ENCODE measurements at places on chromosomes 5 and 9.

DNA sequence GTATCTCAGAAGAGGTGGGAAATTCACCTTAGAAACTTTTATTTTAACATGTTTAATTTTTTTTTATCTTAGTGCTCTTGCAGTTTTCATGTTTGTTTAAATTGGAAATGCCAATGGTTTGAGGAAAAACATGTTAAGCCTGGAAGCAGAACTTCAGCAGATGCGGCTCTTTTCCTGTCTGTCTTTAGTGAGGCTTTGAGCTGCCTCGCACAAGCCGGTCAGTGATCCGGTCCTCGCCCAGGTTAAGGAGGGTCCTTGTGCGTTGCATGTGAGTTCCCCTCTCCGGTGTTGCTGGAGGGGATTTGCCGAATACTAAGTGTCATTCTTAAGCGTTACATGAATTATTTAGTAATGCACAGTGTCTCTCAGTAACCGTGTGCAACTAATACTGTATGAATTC, 9.4 kb upstream of the PLEKHG4B start:
- no peak for DNase-seq

DNA sequence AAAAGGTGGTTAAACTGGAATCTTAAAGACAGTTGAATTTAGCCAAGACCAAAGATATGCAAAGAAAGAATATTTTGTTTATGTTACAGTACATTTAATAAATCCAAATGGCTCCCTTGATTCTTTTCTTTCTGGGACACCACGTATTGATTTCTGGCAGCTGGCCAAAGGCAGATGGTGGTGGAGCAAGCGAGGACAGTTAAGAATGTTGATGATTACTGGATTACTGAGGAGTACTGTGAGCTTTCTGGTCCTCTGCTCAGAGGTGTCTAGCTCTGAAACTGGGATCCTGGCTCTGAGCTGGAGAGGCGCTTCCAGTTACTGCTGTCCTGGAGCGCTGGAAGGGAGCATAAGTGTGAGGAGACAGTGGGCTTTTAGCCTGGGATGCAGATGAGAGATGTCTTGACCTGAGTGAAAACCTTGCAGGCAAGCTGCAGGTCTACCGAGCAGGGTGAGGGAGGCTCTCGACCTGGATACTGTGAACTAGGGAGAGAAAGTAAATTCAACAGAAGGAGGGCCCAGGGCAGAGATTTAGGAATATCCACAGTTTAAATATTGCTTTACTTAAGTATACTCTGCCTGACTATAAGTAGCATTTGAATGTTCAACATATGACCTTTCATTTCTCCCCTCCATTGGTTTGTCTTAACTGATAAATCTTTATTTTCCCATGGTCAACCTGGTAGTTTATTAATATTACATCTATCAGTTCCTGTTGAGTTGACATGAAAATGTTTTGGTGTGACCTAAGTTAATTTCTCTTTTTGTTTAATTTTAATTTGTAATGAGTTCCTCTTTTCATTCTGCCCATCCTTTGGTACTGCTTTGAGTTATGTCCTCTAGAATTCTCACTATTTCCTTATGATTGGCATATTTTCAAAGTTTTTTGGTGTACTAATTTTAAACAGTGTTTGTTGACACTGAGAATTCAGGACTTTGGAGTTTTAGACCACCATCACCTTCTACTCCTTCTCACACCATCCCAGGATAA, 3.7 kb downstream of the SYK start:
- DNase-seq: no peak

DNA sequence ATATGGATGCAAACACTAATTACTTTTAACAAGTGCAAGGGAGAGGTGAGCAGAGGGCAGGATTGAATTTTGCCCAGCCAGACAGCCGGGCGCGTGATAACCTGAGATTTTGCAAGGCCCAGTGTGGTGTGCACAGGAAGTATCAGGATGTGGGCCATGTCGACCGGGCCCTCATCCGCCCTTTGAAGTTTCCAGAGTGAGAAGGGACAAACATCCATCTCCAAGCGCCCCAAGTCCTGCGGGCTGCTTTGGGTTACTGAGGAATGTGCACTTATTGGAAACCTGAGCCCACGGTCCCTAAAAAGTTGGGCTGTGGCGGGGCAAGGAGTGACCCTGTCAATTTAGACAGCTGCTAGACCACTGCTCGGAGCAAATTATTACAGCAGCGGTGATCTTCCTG, 272.2 kb upstream of the IRX2 start:
- DNase-seq: no peak

- DNase-seq: peak; percentile 25
These were observed 74.3 kb upstream of the SPEF2 start for GRCh38 chr5:35543408-35543807.

DNA sequence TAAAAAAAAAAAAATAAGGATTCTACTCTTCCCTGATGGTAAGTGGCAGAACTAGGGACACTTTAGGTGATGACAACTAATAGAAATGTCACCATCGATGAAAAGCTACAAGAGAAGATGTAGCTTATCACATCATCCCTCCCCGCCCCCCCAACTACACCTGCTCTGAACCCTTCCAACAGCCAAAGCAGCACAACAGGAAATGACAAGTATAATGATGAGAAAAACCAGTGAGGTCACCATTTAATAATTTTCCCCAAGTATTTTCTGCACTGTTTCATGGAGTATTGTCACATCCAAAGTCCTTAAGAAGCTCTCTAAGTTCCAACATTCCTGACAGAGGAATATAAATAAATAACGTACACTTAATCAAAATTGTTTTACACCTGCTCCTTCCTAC, 221.4 kb downstream of the EFNA5 start:
- no peak for DNase-seq

DNA sequence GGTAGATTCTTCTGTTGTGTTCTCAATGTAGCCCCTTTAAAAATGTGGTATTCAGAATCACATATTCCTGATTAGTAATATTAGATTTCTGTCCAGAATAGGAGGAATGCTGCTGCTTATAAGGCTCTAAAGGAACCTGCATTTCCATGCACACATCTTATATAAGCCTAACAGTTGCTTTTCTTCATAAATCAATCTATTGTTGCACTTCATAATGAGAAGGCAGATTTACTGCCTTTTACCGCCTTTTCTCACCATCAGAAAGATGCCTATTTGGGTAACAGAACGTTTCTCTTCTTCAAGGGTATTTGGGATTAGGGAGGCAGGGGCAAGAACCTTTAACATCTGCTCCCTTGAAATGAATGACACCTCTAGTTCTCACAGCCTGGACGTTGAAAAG, 243.4 kb downstream of the MLLT3 start:
- no peak for DNase-seq

DNA sequence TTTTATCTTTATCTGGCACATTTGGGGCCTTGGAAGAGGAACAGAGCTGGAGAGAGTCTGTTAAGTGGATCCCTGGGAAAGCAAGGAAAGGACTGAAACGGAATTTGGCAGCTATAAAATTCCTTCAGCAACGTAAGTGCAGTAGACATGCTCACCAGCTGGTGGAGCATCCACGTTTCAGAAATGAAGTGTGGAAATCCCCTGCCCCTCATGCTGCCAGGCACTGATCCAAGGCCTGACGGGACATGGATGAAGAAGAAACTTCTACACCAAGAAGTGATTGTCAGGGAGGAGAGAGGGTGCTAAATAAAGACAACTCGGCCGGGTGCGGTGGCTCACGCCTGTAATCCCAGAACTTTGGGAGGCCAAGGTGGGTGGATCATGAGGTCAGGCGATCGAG, 209.3 kb downstream of the ROR2 start:
- no peak for DNase-seq

DNA sequence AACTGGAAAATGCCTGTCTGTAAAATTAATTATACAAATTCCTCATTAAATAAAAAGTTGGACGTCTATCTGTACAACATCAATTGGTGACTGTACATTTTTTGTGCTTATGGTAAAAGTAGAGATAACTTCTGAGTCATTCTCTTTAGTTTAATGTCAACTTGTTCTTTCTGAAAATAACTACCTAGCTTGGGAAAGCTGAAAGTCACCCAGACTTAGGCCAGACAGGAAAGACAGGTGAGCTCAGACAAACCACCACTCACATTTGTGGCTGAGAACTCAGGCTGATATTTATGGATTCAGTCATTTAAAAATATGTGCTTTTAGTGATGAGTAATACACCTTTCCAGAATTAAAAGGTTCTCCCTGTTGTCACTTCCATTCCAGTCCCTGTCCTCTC, 31.9 kb upstream of the ENTREP1 start:
- no peak for DNase-seq

DNA sequence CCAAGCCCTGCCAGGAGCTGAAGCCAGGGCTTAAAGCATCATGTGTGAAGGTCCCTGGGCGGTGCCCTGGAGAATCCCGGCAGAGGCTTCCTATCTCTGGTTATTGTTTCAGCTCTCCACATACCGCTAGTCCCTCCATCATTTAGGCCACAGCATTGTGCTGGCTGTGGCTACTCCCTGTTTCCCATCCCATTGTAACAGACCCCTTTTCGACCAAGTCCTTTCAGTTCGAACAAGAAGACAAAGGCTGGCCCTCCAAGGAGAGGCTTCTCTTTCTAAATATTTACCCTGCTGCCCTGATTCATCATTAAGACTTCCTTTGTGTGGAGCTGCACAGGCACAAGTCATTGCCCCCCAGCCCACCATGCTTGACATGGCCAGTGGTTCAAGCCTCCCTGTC, 41.6 kb downstream of the NEUROG1 start:
- DNase-seq: no peak

- no peak for DNase-seq
These were observed 41.3 kb upstream of the HSPA9 start for GRCh38 chr5:138616508-138616907.

GRCh38 chr9:77010527-77010926, 8.9 kb upstream of the FOXB2 start:
- no peak for DNase-seq

- DNase-seq: no peak
These were observed 38.8 kb downstream of the RAD50 start for GRCh38 chr5:132595624-132596023.

GRCh38 chr5:321230-321725, at the start of gene AHRR:
Gene AHRR (plus strand): TSS chr5:321714. CDS start chr5:343903, 22,189 bp downstream.
- DNase-seq: peak; percentile 88

- DNase-seq: no peak
These were observed 21.0 kb downstream of the DBH start for GRCh38 chr9:133657120-133657661.

- DNase-seq: no peak
These were observed 20.5 kb downstream of the SRFBP1 start for GRCh38 chr5:121982146-121982892.

DNA sequence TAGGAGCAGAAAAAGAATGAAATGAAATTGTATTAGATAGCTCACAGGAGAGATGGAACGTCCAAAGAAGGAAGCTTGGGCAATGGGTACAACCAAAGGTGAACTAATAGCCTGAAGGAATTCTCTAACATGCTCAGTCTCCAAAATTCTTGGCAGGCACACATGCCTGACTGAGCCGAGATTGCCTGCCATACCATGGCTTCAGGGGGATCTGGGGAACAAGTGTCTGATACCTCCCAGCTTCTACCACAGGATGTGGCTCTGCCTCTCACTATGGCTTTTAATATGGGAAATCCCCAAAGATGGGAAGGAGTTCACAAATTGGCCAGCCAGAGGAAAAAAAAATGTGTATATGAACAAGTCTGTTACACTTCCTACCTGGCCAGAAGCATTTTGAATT, 3.6 kb upstream of the PALM2AKAP2 start:
- DNase-seq: no peak

- peak; percentile 43 for DNase-seq
These were observed 81.0 kb downstream of the DAPK1 start for GRCh38 chr9:87578625-87579024.

GRCh38 chr5:83055166-83055565, 22.0 kb downstream of the TMEM167A start:
- no peak for DNase-seq

DNA sequence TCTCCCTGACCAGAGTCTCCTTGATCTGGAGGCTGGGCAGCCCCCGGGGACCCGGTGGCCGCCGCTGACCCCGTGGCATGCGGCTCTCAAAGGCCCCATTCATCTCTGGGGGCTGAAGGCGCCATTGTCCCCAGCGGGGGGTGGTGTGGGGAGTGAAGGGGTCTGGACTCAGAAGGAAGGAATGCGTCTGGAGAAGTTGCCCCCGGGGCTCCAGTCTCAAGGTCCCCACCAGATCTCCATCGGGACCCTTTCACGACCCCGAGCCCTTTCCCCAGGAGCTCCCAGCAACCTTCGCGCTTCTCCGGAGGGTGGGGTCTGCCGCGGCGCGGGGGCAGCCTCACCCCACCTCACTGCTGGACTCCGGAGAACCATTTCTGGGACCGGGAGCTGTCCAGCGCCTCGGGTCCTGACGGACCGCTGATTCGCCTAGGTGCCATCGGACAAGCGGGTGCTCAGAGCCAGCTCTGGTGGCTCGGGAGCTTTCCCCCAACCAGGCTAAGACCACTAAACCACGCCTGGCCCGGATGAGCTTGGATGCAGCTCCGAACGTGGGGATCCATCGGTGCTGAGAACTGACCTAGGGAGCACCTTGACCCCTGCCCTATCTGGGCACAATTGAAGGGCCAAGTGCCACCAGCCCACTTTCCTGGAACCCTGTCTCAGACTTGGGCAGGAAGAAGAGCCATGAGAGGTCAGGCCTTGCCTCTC, 5.1 kb upstream of the PCDH1 start:
- DNase-seq: peak; percentile 22

DNA sequence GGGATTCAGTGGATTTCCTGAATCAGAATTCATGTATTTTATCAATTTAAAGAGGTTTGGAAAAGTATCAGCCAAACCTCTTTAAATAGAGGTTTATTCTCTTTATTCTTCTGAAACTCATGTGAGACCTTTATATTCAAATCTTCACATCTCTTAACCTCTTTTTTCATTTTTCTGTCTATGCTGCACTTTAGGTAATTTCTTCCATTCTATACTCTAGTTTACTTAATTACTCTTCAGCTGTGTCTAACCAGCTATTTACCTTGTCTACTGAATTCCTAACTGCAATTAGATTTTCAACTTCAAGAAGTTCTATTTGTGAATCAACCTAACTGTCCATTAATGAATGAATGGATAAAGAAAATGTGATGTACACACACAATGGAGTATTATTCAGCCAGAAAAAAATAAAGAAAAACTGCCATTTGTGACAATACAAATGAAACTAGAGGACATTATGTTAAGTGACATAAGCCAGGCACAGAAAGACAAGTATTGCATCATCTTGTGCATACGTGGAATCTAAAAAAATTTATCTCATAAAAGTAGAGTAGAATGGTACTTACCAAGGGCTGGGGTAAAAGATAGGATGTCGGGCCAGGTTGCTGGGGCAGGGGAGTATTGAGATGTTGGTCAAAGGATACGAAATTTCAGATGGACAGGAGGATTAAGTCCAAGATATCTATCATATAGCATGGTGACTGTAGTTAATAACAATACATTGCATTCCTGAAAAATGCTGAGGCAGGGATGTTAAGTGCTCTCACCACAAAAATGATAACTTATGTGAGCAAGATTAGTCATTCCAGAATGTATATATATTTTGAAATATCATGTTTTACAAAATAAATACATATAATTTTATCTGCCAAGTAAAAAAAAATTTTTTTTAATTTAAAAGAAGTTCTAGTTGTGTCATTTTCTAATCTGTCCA, 129.5 kb upstream of the LRRTM2 start:
- DNase-seq: no peak

DNA sequence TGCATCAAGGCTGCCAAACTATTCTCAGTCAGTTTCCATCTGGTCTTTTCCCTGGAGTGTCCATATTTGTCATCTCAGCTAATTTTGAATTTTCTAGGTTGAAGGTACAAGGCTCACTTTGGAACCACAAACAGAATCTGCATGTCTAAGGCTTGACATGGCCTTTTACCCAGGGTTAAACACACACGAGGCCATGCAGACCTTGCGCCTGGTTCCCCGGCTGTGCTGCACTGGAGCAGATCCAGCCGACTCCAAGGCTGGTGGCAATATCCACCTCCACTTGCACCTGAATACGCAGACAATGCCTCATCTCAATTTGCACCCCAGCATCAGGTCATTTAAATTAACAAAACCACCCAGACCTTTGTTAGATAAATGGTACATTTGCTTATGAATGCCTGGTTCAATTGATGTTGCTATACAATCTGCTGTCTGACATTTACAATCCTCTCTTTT, 276.2 kb downstream of the HSPA4 start:
- DNase-seq: no peak
